NCI-H1105 treated with DMSO at 0.1 percent for 48 hours (cell line): ENCODE measurements at places on chromosomes 5 and 9.

DNA sequence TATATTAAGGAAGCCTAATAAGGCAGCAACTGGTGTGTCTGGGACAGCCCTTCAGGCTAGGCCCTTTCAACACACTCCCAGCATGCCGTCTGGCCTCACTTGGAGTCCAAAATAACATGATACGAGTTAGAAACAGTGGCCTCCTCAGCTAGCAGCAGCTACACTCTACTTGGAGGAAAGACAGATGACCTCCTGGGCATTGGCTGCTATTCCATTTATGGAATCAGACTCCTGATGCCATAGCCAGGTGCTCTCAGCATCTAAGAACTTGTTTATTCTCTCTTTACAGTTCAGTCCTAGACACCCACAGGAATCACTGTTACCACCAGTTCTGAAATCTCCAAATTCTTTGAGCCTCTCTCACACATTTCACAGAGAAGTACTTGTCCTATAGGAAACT is 31.8 kb downstream of the RUSC2 start:
- DNase-seq: no peak

GRCh38 chr9:85045271-85045670 is 375.7 kb downstream of the NTRK2 start:
- no peak for DNase-seq

DNA sequence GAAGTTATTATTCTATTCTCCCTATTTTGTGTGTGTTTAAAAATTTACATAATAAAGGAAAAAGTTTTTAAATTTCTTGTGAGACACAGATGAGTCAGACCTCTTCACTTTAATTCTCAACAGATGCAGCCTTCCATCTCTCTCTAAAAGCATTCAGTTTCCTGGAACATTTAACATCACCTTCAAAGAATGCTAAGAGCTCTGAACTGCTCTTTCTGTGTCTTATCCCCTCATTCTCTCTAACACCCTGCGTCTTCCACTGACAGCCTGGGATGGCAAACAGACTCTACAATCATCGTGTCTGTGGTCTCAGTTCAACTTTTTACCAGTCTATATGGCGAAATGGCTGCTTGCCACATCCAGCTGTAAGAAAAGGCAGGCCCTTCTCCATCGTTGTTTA is 173.0 kb downstream of the HINT1 start:
- no peak for DNase-seq

- DNase-seq: peak; percentile 30
Measured at GRCh38 chr9:69471433-69471832, 146.4 kb downstream of the ENTREP1 start.

DNA sequence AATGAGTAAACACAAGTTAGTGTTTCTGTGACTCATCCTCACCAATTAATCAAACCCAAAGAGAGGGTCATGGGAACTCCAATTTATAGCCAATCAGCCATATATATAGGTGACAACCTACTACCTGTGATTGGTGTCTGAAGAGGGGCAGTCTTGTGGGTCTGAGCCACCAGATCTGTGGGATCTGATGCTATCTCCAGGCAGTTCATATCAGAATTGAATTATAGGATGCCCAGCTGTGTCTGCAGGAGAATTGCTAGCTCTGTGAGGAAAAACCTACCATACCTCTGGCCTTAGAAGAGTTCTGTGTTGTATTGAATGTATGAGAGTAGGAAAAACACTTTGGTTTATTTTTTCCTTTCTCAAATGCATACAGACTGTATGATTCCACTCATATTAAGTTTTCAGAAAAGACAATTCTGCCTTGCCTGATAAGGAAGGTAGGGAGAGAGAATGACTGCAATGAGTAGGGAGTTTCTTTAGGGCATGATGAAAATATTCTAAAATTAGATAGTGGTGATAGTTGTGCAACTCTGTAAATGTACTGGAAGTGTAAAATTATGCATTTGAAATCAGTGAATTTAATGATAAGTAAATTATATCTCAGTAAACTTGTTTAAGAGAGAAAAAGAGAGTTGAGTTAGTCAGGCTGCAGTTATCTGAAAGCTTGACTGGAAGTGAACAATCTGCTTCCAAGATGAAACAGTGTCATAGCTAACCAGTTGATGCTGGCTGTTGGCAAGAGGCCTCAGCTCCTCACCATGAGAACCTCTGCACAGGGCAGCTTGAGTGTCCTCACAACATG is 274.9 kb downstream of the AUH start:
- DNase-seq: no peak

DNA sequence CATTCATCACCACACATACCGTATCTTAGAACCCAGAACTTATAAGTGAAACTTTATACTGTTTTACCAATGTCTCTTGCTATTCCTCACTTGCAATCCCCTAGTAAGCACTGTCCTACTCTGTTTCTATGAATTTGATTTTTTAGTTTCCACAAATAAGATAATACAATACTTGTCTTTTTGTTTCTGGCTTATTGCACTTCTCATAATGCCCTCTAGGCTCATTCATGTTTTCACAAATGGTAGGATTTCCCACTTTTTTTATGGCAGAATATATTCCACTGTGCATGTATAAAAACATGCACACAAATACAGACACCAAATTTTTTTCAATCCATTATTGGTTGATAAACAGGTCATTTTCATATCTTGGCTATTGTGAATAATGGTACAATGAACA is 1742.3 kb upstream of the NUDT12 start:
- DNase-seq: no peak

GRCh38 chr9:126587187-126588185 is 26.2 kb upstream of the LMX1B start:
- no peak for DNase-seq

- peak; percentile 92 for DNase-seq
Measured at GRCh38 chr9:125189361-125190289, at the start of gene PPP6C. Gene PPP6C (minus strand): TSS chr9:125189803. CDS start chr9:125189718, 85 bp downstream.

- no peak for DNase-seq
Measured at GRCh38 chr9:118330191-118330986, 626.2 kb downstream of the TLR4 start.

GRCh38 chr9:33227008-33227398 is 13.0 kb upstream of the SPINK4 start:
- DNase-seq: no peak

GRCh38 chr9:37617161-37617560 is 24.8 kb upstream of the TOMM5 start:
- no peak for DNase-seq

GRCh38 chr5:143398053-143398355 is 5.5 kb downstream of the NR3C1 start:
- no peak for DNase-seq

DNA sequence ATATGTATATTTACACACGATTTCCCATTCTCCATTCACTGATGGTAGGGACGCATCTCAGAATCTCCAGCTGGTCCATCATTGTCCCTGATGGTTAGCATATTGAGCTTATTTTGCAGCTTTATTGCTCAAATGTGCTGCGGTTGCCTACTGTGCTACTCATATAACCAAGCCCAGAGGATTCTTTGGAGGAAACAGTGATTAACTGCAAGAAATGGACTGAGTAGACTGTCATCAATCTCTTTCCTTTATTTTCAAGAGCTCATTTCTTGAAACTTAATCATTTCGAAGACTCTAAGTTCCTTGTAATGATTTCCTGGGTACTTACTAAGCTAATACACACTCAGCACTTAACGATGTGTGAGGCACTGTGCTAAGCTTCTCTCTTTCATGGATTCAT is 119.0 kb downstream of the MAT2B start:
- no peak for DNase-seq

DNA sequence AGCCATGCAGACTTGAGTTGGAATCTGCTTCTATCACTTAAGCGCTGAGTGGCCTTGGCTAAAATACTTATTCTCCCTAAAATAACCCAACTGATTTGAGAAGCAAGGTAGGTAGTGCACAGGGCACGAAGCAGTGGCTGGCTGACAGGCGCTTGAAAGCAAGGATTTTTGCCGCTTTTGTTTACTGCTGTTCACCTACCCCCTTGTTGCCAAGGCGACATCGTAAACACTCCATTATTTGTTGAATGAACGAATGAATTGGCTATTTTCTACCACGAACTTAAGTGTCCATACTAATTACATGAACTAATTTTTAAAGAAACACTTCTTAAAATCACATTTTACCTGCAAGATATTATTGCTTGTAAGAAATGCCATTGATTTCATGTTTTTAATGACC is 98.0 kb downstream of the ANKH start:
- DNase-seq: peak; percentile 39

- peak; percentile 81 for DNase-seq
Measured at GRCh38 chr5:36743891-36744772, 132.4 kb upstream of the NIPBL start.

- DNase-seq: no peak
Measured at GRCh38 chr5:93731987-93732386, 9.4 kb downstream of the POU5F2 start.

GRCh38 chr5:145824040-145824439 is 11.1 kb downstream of the PRELID2 start:
- DNase-seq: no peak

DNA sequence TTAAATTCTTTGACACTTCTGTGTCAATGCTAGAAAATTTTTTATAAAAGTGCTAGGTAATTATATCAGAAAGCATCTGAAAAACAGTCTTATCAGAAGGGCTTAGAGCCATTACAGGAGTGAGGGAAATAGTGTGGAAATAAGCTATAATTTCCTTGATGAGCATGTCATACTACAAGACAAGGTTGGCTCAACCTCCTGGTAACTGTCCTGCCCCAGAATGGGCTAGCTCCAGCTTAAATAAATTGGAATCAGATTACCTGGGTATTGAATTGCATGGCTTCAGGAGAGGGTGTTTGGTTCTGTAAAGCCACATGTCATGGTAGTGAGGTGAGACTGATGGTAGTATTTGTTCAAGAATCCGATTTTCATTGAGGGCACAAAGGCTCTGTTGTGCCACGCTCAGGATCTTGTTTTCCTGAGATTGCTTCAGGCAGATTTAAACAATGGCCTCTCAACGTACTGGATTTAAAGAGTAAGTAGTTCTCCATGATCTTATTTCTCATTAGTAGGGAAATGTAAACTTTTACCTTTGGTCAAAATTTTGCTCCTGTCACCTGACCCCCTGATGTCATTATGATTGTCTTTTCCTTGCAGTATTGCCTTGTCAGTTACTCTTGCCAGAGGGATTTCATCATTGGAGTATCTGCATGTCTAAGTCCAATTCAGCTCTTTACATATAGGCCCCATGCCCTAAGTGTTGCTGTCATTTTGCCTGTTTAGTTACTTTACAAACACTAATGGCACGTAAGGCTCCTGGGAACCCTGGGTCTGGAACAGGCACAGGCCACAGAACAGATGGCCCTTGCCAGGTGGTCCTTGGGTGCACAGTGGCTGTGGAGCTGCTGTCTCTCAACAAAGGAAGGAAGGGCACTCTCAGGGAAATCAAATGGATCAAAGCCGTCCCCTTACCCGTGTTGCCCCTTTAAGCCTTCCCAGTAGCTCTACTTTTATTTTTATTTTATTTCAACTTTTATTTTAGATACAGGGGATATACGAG is 21.3 kb downstream of the TRIO start:
- DNase-seq: no peak

DNA sequence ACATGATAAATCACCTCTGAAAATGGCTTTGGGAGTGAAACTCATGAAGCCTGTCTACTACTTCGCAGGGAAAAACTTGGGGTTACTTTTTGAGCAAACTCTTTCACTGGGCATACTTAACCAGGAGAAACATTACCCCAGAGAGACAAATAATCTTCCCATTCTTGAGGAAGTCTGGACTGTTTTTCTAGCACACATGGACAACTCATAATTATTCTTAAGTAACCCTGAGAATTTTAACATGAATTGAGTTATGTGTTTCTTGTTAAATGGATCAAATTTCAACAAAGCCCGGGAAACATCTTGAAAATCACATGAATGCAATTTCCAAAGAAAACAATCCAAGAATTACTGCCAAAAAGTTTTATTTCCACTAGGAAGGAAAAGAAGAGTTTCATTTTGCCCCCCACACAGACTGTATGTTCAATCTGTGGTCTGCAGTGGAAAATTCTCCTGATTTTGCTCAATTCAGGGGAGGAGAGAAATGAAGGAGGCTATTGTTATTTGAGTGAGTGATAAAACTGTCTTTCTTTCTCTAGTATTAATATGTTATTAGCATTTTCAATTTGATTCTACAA is 564.8 kb upstream of the CLINT1 start:
- DNase-seq: no peak

GRCh38 chr5:133981714-133982113 is 13.3 kb upstream of the C5orf15 start:
- DNase-seq: no peak

- no peak for DNase-seq
Measured at GRCh38 chr9:14366076-14366475, 52.1 kb upstream of the NFIB start.

GRCh38 chr5:67790390-67790789 is 425.2 kb upstream of the PIK3R1 start:
- no peak for DNase-seq

DNA sequence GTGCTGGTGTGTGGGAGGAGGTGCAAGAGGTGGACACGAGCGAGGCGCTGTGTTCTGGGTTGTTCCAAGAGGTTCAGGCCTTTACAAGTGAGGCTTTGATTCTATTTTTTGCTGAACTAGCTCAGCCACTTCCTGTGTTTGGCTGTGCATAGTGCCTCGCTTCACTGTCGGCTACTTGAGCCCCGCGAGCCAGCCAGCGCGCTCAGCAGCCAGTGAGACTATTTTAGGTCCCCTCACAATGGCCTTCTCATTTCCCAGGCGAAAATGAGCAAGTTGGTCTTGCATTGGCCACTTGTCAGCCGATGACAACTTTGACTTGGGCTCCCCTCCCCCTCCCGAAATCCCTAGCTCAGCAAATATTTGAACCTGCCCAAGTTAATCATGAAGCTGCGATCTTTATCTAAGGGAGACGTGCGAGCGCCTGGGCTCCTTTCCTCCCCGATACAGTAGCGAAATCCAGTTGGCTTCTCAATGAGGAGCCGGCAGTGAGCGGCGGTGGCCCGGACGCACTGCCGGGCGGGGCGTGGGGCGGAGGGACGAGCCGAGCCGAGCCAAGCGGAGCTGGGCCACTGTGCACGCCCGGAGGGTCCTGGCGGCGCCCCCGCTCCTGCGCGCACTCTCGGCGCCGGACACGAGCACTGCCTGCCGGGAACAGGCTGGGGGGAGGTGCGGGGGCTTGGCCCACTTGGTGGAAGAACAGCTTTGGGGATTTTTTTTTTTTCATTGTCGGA is 72.6 kb downstream of the PIK3R1 start:
- DNase-seq: peak; percentile 44

- DNase-seq: no peak
Measured at GRCh38 chr5:151312756-151313324, 9.3 kb upstream of the SLC36A3 start.

GRCh38 chr5:52769061-52769460 is 18.7 kb upstream of the ITGA1 start:
- DNase-seq: no peak

- DNase-seq: peak; percentile 91
Measured at GRCh38 chr9:6703898-6704639, 53.7 kb upstream of the KDM4C start.

- DNase-seq: no peak
Measured at GRCh38 chr9:3502560-3503398, 23.0 kb downstream of the RFX3 start.

- no peak for DNase-seq
Measured at GRCh38 chr5:138927979-138928378, 52.8 kb upstream of the LRRTM2 start.

GRCh38 chr5:35904443-35905132 is 33.8 kb downstream of the CAPSL start:
- no peak for DNase-seq

GRCh38 chr9:36039121-36039520 is 2.4 kb downstream of the RECK start:
- no peak for DNase-seq
